ENCODE measurements at places on chromosomes 12 and 14.

- DNase-seq = no peak
Observed at GRCh38 chr14:29663281-29663801, 264.3 kb downstream of the PRKD1 start.

DNA sequence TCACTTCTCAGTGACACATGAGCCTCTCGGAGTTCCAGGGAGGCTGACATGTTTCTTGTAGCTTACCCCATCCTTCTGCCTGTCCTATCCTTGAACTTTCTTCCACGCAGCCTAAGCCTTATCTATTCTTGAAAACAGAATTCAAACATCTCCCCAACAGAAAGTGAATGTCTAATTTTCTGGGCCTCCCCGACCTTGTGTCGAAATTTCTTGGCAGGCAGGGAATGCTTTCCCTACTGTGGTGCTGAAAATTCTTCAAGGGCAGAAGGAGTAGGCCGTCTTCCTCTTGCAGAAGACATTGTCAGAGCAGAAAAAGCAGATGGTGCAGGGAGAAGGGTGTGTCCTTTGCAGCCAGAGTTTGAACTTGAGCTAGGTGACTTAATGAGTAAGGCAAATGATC, 63.0 kb upstream of the TCL1B start:
- DNase-seq = no peak

- DNase-seq = no peak
Observed at GRCh38 chr12:11598900-11599299, 50.6 kb upstream of the ETV6 start.

- no peak for DNase-seq
Observed at GRCh38 chr12:94025756-94026155, 122.6 kb upstream of the PLXNC1 start.

GRCh38 chr12:117857632-117858612, 110.9 kb downstream of the KSR2 start:
- DNase-seq = peak; percentile 46

DNA sequence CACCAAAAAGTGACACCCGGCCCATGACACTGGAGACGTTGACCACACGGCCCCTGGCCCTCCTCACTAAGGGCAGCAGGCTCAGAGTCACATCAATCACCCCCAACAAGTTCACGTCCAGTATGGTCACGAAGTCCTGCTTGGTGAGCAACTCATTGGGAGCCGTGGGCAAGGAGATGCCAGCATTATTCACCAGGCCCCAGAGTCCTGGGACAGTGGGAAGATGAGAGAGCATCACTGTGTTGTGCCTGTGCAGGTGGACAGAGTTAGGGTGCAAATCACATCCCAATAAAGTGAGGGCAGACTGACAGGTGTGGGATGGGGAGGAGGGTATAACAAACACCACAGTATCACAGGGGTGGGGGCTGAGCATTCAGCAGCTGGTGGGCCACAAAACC, 2.5 kb downstream of the RDH16 start:
- no peak for DNase-seq

DNA sequence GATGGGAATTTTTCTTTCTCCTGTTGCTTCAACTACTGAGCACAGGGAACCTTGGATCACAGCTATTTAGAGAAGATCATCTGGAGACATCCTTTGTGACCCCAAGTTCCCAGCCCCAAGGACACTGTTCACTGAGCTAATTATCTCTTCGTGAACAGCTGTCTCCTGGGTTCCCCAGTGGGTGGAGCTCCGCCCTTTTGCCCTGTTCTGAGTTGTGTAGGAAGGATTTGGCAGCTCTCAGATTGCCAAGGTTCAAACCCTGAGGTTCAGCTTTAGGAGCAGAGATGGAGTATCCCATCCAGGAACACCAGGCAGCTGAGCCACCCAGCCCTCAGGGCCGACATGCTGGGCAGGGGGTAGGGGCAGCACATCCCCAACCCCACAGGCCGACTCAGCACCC, 32.0 kb downstream of the NGB start:
- DNase-seq = no peak

GRCh38 chr14:65604936-65605335, 192.4 kb downstream of the FUT8 start:
- DNase-seq = no peak

GRCh38 chr12:79360936-79361335, 329.8 kb downstream of the PAWR start:
- no peak for DNase-seq

- DNase-seq = no peak
Observed at GRCh38 chr12:6090803-6091202, 33.7 kb downstream of the VWF start.

- DNase-seq = no peak
Observed at GRCh38 chr14:61381553-61381952, 60.2 kb downstream of the PRKCH start.

GRCh38 chr12:112401903-112402498, 7.4 kb downstream of the RPL6 start:
- DNase-seq = no peak

All from left colon (tissue), 2 donors.